ENCODE measurements at places on chromosomes 5 and 9. TPM values are rescaled to one million over a fixed set of nuclear protein-coding genes. Genes with fewer than 3 reads are reported as not detected.

DMRT3 gene
- not detected for total RNA-seq

QRFP gene
- not detected for total RNA-seq

ZNF169 gene
- total RNA-seq = 2.1 TPM

LHX2 gene
- not detected for total RNA-seq

F12 gene
- total RNA-seq = 0.90 TPM

SEMA5A gene
- total RNA-seq = 69.7 TPM

PCAT7 gene
- total RNA-seq = 0.23 TPM

DDX4 gene
- total RNA-seq = not detected

RLN2 gene
- total RNA-seq = not detected

PLAC8L1 gene
- total RNA-seq = not detected

CDC20B gene
- total RNA-seq = not detected

BARX1 gene
- total RNA-seq = not detected

FAM53C gene
- 60.0 TPM for total RNA-seq

SLCO6A1 gene
- total RNA-seq = not detected

F2R gene
- 92.9 TPM for total RNA-seq

SLC46A2 gene
- total RNA-seq = not detected

CAPSL gene
- total RNA-seq = not detected

PCDHGA12 gene
- 9.9 TPM for total RNA-seq

PDE8B gene
- total RNA-seq = not detected

OMD gene
- total RNA-seq = 1.9 TPM

SPATA31C1 gene
- not detected for total RNA-seq

LIX1 gene
- not detected for total RNA-seq

RNF130 gene
- total RNA-seq = 10.4 TPM

IL13 gene
- total RNA-seq = not detected

ADGRV1 gene
- 0.59 TPM for total RNA-seq

EIF4EBP3 gene
- total RNA-seq = 0.90 TPM

BTNL9 gene
- not detected for total RNA-seq

LCN9 gene
- total RNA-seq = not detected

IL7R gene
- total RNA-seq = not detected

PRRX2 gene
- 15.1 TPM for total RNA-seq

SIT1 gene
- total RNA-seq = 0.15 TPM
